ENCODE measurements at places on chromosomes 13 and 19. TPM values are rescaled to one million over a fixed set of nuclear protein-coding genes. Genes with fewer than 3 reads are reported as not detected.

C19orf73 gene
- 1.3 TPM for total RNA-seq

DHRS12 gene
- 9.5 TPM for total RNA-seq

CEACAM4 gene
- total RNA-seq, result not detected

PLA2G4C gene
- total RNA-seq, result 4.3 TPM

ZNF784 gene
- total RNA-seq, result 4.3 TPM

UGGT2 gene
- not detected for total RNA-seq

Data from activated CD4-positive, alpha-beta T cell treated with anti-CD3 and anti-CD28 coated beads, Interleukin-2, amount 10 ng/mL, durations not matched to agents 7 days and 5 days (primary cell).